ENCODE measurements at places on chromosomes 7 and 10.

DNA sequence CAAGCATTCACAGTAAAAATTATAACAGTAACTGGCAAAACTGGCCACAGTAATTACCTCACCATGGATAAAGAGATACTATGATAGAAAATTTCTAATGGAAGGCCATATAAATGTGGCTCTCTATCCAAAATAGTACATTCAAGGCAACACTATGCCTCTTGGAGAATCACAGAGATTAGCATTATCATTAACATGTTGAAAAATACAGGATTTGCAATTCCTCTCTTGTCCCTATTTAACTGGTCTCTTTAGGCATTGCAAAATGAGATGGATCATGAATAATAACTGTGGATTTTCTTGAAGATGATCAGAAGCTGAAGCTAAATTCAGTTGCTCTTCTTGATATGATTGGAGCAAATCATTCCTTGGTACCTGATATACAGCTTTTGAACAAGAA lies 100.8 kb upstream of the HGF start:
- DNase-seq, result no peak

DNA sequence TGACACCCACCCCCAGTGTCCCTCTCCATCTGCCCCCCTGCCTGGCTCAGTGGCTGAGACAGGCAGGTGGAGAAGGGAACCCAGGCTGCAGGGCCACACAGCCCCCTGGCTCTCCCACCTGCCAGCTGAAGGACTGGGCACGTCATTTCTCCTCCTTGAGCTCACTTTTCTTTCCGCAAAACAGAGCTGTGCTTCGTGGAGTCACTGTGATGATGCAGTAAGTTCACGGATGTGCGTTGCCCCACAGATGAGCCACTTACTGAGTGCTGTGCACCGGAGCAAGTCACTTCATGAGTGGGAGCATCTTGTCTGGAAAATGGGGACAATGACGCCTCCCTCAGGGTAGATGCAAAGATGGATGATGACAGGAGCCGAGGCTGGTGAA lies 2.7 kb downstream of the OPN4 start:
- DNase-seq, result no peak

GRCh38 chr7:153616711-153617325 lies 435.4 kb upstream of the DPP6 start:
- no peak for DNase-seq

DNA sequence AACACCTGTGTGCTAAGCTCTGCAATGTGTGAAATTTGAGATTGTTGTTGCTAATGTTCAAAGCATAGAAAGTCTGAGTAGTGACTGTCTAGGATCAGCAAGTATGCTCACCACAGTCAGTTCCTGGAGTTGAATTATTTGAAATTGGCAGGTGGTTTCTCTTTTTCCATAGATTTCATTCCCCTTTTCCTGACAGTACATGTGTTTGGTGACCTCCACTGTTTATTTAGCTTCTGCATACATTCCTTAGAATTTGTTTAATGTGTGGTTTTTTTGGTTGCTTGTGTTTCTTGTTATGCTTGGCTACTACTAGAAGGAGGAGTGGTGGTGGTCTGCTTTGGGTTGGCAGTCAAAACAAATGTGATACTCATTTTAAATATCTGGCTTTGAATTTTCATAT lies 52.3 kb downstream of the FOXP2 start:
- DNase-seq, result no peak

GRCh38 chr10:93897070-93897780 lies 3.4 kb downstream of the SLC35G1 start:
- DNase-seq, result no peak

DNA sequence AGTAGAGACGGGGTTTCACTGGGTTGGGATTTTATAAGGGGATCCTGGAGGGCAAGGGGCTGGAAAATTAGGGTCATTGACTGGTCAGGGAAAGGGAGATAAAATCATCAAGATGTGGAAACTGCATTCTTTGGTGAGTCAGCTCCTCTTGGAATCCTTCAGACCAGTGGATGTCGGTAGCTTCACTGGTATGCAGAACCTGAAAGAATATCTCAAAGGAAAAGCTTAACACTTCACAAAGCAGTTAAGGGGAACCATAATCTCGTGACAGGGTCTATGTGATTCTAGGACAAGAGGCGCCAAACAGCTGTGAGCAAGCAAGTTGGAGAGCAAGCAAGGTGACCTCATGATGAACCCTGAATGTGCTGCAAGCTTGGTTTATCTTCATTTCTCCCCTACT lies 634.7 kb upstream of the AUTS2 start:
- DNase-seq, result no peak

DNA sequence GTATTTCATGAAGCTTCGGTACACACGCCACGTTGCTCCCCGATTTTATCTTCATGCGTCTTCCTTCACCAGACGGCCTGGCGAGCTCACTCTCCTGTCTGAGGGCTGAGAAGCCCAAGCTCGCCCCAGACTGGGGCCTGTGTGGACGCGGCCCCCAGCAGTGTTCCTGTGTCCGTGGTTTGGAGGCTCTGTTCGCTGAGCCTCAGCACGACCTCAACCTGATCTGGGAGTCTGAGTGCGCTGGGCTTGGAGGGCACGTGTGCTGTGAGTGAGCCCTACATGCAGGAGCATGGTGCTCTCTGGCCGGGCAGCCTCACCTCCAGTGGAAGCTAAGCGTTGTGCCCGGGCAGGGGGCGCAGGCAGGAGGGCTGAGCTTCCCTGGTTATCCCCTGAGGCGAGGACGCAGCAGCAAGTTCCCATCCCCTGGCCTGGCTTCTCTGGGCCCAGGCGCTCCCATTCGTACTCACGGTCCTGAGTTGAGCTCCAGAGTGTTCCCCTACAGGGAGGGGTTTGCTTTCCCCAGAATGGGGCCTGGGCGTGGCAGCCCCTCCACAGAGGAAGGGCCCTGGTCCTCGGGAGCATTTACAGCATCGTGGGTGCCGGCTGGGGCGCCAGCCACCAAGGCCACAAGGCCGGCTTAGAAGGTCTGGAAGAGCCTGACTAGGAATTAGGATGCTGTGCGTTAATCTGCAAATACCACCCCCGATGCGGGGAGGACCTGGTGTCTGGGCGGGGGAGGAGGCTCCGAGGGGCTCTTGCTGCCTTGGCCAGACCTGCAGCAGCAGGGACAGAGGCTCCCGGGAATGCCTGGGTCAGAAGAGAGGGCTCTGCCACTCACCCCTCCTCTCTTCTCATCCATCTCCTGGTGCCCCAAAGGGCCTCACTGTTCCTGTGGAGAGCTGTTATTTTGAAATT lies 400.6 kb downstream of the DNAJB6 start:
- DNase-seq, result no peak

Measured in LoVo (cell line).